ENCODE measurements at places on chromosomes 3 and 15.

GRCh38 chr3:170751083-170751898 is 118.7 kb downstream of the RPL22L1 start:
- no peak for DNase-seq

- no peak for DNase-seq
Measured at GRCh38 chr15:70032509-70032908, 65.2 kb downstream of the TLE3 start.

DNA sequence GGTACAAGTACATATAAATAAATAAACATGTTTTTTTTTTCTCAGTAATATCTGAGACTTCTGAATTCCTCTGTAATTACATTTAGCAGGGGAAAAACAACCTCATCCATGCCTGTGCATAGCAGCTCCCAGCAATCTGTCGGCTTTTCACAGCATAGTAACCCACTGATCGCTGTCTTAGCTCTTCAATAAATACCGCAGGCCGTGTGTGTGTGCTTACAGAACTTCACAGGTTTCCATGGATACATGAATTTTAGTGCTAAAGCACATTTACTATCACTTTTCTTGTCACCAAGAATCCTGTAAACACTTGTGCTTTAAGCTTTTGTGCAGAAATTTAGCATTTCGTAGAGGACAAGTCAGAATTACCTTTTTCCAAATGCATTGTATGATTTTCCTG is 4.0 kb upstream of the PLAAT1 start:
- no peak for DNase-seq

DNA sequence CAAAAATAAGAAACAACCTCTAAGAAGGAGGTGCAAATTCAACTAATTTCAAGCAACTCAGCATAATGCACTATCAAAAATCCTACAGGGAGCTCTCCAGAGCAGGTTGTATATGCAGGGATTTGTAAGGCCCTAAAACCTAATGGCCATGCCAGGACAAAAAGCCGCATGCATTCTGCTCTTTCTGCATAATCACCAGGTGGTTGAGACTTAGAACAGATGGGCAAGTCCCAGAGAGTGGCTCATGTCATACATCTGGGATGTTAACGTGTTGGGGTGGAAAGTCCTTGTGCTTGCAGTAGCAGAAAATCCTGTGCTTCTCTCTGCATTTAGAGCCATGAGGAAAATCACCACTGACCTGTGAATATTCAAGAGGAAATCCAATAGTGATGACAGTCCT is 1002.9 kb downstream of the AGBL1 start:
- DNase-seq = no peak

DNA sequence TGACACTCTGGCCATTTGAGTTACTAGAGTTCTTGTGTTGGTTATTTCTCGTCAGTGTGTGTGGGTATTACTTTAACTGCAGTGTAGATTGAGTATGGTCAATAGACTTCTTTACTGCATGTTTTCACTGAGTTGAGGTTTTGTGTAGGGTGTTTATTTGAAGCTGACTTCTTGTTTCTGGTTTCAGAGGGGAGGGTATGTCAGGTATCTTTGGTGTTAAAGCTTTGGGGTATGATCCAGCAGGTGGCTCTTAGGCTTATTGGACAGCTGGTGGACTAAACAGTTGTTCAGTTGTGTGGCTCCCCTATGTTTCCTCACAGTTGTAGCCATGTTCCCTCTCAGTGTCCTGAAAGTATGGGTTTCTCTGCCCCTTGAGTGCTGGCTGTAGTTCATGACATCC is 72.0 kb downstream of the AKAP13 start:
- no peak for DNase-seq

- DNase-seq = no peak
Measured at GRCh38 chr3:188814581-188814980, 357.2 kb upstream of the TPRG1 start.

GRCh38 chr3:27171113-27171512 is 198.1 kb downstream of the NEK10 start:
- DNase-seq = no peak

- no peak for DNase-seq
Measured at GRCh38 chr3:188369526-188369925, 215.6 kb downstream of the LPP start.

- DNase-seq = no peak
Measured at GRCh38 chr3:36408146-36408545, 27.8 kb downstream of the STAC start.

DNA sequence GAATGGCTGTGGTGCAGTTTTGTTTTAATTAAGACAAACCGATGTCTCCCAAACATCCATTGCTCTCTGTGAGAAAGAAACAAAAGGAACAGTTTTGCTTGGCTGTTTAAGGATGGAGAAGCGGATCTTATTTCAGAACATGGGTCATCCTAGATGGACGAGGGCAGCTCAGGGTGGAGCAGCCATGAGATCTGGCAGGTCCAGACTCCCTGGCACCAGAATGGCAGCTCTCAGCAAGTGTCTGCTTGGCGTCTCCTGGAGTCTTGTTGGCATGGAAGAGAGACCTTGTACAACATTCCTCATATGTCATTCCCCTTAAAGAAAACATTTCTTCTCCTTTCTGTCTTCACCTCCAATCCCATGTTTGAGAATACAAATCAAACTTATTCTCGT is 93.8 kb downstream of the ADAMTSL3 start:
- no peak for DNase-seq

DNA sequence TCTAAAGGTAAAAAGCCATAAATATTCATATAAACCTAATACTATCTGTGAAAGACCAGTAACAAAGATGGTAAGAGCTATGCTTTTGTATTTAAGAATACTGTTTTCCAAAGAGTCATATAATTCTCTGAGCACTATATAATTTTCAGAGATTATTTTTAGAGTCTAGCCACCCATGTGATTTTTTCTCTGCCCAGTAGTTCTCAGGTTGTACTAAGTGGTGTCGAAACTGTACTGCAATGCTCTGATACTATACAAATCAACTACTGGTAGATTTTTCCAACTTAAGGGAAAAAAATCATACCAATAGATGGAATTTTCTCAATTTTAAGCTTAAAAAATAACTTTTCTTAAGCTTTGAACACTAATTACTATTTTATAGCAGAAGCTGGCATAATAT is 104.8 kb downstream of the MYO5A start:
- DNase-seq = no peak

DNA sequence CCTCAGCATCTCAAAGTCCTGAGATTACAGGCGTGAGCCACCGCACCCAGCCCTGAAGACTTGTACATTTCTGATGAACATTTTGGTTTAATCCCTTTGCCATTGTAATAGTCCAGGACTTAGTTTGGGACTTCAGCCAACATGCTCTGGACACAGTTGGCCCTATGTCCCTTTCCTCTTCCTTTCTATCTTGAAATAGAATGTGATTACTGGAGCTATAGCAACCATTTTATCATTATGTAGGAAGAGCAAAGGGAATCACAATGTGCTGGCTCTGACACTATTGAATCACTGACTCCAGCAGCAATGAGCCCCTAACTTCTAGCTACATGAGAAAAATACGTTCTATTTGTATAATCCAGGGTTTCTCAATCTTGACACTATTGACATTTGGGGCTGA is 34.8 kb upstream of the MRPL3 start:
- DNase-seq = no peak

- DNase-seq = no peak
Measured at GRCh38 chr3:48156163-48156562, 32.1 kb downstream of the CDC25A start.

DNA sequence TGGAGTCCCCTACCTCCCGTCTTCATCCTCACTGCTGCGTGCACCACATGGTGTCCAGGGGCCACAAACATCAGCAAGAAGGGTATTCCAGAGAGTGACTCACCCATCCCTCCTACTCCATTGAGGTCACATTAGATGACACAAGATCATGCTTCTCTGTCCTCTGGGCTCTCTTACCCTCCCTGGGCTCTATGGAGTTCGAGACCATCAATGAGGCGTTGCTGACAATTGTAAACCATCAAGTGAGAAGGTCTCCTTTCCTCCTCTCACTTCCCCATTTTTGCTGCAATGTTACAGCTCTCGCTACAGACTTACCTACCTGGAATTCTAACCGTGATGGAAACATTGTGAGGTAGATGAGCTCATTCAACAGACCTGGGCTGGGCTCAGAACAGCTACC is 51.7 kb downstream of the HMCES start:
- no peak for DNase-seq

GRCh38 chr3:178826435-178827123 is 245.0 kb downstream of the ZMAT3 start:
- DNase-seq = no peak

GRCh38 chr3:57383406-57383805 is 90.9 kb upstream of the ASB14 start:
- DNase-seq = no peak

- no peak for DNase-seq
Measured at GRCh38 chr3:111733856-111734255, 125.2 kb upstream of the PHLDB2 start.

DNA sequence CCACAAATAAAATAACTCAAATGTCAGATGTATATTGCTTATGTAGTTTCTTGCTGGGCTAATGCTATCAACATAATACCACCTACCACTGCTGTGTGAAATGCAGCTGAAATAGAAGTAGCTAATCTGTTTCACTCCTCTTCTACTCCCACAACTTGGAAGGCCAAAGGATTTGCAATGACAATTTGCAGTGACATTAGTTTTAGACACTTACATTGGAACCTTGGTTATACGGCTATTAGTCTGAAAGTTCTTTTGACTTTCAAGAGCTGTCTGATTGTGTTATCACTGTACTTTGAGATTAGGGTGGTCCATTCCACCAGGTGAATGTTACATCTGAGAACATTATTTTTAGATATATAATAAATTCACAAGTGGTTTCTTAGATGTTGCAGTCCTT is 33.5 kb downstream of the COPS2 start:
- DNase-seq = no peak

GRCh38 chr3:148070041-148070440 is 627.7 kb upstream of the AGTR1 start:
- no peak for DNase-seq

DNA sequence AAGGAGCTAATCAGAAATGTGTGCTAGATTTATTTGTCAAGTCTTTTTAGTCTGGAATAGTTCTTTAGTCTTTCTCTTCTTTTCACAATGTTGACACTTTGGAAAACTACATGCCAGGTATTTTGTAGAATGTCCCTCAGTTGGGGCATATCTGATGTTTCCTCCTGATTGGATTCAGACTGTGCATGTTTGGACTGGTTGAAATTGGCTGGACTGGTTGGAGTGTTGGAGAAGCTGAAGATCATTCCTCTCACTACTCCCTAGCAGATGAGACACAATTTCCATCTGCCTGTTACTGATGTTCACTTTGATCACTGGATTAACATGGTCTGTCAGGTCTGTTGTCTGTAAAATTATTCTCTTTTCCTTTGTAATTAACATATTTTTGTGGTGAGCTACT is 3.7 kb downstream of the NME9 start:
- DNase-seq = no peak

DNA sequence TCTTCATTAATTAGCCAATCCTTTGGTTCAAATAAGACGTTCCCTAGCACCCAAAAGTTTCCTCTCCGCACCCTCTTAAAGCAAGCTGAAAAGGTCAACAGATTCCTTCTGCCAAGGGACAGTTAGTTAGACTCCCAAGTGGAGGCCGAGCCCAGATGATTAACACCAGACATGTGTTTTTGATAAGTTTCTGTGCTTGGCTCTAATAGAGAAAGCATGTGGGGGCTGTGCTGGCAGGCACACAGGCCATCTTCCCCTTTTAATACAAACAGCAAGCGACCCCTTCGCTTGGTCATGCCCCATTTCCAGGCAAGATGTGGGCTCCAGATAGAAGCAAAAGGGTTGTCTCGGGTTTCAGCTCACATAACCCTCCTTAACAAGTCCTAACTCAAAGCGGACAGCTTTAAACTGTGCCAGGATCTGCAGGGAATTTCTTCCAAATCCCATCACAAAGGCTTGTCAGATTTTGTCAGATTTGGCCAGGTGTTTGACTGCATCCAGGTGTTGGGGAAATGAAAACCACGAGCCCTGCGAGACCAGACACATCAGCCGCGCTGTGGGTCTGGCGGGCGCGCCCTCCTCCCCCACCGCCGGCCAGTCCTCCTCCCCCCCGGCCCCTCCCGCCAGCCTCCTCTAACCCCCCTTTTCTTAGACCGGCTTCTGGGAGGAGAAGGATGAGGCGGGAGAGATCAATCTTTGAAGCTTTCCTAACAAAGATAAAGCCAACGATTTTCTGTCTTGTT is 3.3 kb downstream of the HES1 start:
- DNase-seq = no peak

DNA sequence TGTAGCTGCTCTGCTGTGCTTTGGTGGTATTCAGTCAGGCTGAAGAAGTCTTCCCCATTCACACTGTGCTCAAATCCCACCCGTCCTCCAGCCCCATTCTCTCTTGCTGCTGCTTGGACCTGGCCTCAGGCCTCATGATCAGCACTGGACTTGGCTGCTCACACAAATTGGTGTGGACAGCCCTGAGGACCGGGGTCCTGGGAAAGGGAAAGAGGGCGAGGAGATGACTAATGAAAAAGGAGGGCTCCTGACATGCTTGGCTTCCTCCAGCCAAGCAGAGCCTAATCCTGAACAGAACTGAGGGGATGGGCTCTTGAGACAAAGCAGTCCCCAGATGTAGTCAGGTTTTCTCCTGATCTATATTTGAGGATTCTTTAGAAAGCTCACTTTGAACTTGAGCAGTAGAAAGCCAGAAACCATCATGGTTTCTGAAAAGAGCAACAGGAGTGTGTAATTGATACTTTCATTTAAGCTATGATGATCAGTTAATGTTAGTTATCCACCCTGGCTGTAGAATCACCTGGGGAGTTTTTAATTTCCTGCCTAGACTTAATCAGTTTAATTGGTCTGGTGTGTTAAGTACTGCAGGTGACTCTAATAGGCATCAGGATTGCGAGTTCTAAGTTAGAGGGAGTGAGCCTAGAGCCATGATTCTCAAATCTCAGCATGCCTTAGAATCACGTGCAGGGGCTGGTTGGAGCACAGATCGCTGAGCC is 79.4 kb upstream of the THBS1 start:
- DNase-seq = no peak

GRCh38 chr3:105527949-105528348 is 161.2 kb downstream of the ALCAM start:
- DNase-seq = no peak

DNA sequence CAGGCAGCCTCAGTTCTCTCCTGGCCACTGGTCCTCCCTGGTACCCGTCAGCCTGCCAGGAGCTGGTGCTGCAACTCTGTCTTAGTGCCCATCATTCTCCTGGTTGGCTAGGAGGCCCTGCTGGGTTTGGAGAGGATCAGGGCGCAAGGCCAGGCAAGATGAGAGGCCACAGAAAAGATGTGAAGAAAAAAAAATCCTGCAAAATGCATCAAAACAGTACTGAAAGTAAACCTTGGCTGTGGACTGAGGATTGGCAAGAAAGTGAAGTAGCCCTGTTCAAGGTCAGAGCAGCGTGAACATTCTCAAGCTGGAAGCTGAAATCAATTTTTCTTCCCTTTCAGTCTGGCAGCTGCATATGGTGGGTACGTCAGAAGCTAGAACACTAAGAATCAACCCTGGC is 74.2 kb downstream of the GTF2E1 start:
- DNase-seq = no peak

- DNase-seq = no peak
Measured at GRCh38 chr3:123953735-123954134, 7.3 kb downstream of the CCDC14 start.

DNA sequence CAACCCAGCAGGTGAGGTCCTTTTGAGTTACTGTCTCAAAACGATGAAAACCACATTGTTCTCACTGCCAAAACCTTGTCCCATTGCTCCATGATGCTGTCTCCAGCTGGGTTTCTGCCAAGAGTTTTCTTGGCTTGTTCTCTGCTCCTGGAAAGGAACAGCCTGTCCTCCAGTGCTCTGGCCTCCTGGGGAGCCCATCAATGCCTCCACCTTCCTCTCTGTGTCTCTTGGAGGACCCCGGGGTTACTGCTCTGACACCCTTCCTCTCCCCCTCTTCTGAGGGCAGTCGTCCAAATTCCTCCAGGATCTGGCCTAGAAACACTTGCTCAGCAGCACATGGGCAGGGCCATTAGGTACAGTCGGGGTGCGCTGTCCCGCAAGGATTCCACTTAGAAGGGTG is 63.9 kb upstream of the RGMA start:
- no peak for DNase-seq

Measured in CD4-positive, alpha-beta T cell treated with Interleukin-6 at 100 ng/mL for 8 hours (primary cell).